ENCODE measurements at places on chromosomes 11 and 22. TPM values are rescaled to one million over a fixed set of nuclear protein-coding genes. Genes with fewer than 3 reads are reported as not detected.
A peak's percentile ranks its signal among the peaks of the same experiment; 100 is the strongest.

Gene FLRT1
- not detected for total RNA-seq

Gene IFITM10
- 0.42 TPM for total RNA-seq

Gene E2F8
- total RNA-seq, result 15.7 TPM

Gene PPP1CA
- 220 TPM for total RNA-seq

Gene POLR2F
- 95.1 TPM for total RNA-seq

Gene POU2AF3
- not detected for total RNA-seq

Gene KDM4D
- total RNA-seq, result 1.0 TPM

Gene DBX1
- not detected for total RNA-seq

Gene CAVIN3
- total RNA-seq, result 7.6 TPM

Gene FGF19
- not detected for total RNA-seq

Gene FAM180B
- total RNA-seq, result not detected

- ATAC-seq, result no peak
Observed at GRCh38 chr11:109838026-109838425, 255.2 kb upstream of the ZC3H12C start.

DNA sequence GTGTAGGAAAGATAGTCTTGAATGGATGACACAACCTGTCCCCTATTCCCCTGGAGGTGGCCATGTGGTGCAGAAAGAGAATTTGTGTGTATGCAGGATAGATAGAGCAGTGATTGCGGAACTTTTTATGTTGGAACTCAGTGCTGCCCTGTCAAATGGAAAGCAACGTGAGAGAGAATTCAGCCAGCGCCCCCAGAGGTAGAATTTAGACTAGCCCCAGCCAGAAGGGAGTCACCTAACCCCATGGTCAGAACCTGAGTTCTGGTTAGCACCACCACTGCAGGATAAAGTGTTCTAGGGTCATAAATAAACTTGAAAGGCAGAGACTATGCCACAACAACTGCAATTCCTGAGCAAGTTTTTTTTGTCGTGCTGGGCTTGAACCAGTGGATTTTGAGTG lies 152.9 kb upstream of the GRIA4 start:
- ATAC-seq, result no peak

- ATAC-seq, result no peak
Observed at GRCh38 chr11:34600339-34601084, 20.4 kb upstream of the EHF start.

DNA sequence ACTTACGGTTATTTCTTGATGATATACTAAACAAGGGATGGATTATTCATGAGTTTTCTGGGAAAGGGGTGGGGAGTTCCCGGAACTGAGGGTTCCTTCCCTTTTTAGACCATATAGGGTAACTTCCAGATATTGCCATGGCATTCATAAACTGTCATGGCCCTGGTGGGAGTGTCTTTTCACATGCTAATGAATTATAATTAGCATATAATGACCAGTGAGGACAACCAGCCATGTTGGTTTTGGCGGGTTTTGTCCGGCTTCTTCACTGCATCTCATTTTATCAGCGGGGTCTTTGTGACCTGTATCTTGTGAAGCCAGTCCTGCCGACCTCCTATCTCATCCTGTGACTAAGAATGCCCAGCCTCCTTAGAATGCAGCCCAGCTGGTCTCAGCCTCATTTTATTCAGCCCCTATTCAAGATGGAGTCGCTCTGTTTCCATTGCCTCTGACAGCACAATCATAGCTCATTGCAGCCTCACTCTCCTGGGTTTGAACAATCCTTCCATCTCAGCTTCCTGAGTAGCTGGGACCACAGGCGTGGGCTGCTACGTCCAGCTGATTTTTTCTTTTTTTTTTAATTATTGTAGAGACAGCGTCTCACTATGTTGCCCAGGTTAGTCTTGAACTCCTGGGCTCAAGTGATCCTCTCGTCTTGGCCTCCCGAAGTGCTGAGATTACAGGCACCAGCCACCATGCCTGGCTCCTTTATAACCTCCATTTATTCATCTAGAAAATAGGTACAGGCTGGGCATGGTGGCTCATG lies 52.6 kb upstream of the EMID1 start:
- no peak for ATAC-seq

- ATAC-seq, result peak; percentile 92
Observed at GRCh38 chr11:3824714-3825472, 15.9 kb downstream of the RHOG start.

DNA sequence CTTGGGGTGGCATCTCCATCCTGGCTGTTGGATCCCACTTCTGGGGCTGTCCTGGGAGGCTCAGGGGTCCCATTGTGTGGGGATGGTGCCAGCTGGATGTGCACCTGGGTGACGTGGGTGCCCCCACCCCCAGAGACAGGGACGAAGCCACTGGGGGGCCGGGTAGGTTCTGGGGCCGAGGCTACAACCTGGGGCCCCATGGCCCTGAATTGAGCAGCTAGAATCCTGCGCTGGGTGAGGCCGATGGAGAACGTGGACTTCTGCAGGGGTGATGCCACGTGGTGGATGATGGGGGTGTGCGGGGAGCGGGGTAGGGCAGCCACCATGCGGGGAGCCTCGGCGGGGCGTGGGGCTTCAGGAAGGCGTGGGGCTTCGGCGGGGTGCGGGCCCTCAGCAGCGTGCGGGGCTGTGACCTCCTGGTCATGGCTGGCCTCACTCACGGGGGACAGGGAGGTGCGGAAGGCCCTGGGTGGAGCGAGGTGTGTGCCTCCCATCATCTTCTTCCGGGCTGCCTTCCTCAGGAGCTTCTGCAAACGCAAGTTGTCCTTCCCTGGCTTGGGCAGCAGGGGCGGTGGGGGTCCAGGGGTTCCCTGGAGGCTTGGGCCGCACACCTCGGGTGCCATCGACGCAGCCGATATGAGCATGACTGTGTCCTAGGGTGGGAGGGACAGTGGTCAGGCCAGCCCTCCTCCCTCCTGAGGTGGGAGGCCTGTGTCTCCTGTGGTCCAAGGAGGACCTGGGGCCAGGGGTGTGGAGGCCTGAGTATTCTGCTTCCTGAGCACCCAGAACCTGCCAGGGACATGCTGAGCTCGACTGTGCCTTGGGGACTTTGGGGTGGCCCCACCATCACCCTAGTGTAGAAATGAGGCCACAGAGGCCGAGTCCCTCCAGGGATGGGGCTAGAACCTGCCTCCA lies 1.5 kb downstream of the PRR33 start:
- peak; percentile 2 for ATAC-seq

GRCh38 chr22:36386900-36387708 lies 663 bp downstream of the MYH9 start:
- peak; percentile 15 for ATAC-seq

DNA sequence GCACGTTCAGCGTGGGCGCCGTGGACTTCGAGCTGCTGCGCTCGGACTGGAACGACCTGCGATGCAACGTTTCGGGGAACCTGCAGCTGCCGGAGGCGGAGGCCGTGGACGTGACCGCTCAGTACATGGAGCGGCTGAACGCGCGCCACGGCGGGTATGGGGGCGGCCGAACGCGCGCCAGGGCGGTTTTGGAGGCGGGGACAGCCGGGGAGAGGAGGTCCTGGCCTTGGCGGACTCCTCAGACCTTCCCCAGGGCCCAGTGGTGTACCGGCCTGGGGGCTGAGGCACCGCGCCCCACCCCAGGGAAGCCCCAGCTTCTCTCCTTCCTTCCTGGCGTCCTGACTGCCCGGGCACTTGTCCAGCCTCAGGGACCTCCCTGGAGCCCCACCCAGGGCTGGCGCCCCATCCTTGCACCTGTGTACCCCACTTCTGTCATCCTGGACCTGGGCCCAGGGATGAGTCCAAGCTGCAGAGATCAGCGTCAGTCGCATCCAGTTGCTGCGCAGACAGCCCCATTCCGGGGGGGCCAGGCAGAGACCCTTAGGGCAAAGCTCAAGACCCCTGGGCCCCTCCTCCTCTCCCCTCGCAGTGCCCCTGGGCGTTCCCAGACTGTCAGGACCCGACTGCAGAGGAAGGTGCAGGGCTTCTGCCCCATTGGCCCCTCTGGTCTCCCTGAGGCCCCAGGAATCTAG lies 8.0 kb downstream of the B4GALNT4 start:
- ATAC-seq, result no peak

- no peak for ATAC-seq
Observed at GRCh38 chr11:27124514-27125264, 84.1 kb downstream of the BBOX1 start.

Data from activated T-helper 17 cell treated with anti-CD3 and anti-CD28 coated beads, Interleukin-2, amount 50 U/mL, for 72 hours (primary cell).